ENCODE measurements at places on chromosomes 6 and 20. TPM values are rescaled to one million over a fixed set of nuclear protein-coding genes. Genes with fewer than 3 reads are reported as not detected.

DNA sequence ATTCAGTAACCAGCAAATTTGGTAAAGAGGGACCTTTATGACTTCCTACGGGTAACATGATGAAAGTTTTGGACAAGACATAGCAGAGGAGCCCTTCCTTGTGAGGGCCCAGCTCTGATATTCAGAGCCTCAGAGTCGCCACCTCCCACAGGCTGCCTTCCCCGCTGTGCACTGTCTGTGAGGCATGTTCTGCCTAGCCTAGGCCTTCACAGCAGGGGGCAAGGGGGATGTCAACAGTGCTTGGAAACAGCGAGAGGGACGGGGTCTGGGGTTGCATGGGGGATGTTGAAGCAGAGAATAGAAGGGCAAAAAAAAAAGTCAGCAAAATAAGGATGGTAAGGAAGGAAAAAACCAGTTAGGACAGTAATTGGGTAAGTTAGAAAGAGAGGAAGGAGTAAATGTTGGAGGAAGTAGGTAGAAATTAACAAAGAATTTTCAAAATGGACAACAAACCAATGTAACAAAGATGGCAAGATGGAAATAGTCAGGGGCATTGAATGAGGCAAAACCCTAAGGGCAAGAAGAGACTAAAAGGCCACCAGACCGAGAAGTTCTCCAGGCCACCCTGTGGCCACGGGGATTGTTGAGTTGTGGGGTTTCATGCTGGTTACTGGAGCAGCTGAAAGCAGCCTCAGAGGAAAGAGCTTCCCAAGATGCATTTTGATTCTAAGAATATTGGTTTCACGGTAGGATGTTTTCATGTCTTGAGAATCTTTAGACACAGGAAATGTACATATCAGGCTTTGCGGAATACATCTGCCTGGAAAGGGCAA is 139.8 kb downstream of the LY86 start:
- no peak for DNase-seq

DNA sequence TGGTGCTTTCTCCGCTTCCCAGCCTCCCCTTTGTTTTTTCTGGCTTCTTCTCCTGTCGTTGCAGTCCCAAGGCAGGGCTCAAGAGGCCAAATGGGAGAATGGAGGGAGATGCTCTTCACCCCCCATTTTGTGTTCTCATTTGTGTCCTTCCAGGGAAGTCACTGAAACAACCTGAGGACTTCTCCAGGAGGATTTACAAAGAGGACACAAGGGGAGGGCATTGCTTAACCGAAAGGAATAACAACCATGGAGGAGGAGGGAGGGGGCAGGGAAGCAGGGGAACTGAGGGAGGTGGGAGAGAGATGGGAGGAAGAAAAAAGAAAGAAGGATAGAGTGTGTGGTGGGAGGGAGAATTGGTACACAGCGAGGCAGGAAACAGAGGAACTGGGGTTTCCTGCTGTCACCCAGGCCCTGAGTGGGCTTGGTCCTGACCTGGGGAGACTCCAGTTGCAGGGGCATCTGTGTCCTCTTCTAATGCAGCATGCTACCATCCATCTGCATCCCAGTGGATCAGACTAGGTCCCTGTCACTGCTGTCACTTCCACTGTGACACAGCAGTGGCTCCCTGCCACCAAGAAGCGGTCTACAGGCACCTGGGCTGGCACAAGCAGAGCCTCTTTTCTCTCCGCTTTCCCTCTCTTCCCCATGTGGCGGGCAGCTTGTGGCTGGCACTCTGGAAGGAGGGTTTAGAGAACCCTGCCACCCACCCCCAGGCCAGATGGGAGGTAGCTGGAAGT is 17.1 kb upstream of the MLN start:
- DNase-seq = no peak

PRSS35 gene
- 1.3 TPM for polyA plus RNA-seq

DNA sequence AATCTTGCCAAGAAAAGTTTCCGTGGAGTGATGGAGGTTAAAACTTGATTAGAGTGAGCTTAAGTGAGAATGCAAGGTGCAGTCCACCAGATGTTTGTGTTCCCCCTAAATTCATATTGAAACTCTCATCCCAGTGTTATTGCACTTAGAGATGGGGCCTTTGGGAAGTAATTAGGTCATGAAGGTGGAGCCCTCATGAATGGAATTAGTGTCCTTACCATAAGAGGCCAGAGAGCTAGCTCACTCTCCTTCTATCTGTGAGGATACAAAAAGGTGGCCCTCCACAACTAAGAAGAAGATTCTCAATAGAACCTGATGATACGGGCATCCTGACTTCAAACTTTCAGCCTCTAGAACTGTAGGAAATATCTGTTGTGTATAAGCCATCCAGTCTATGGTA is 258.6 kb downstream of the GRIK2 start:
- DNase-seq = no peak

- DNase-seq = no peak
Observed at GRCh38 chr20:33781133-33781532, 30.0 kb upstream of the CHMP4B start.

- no peak for DNase-seq
Observed at GRCh38 chr6:11096109-11096508, 2.5 kb downstream of the SMIM13 start.

HAO1 gene
- 0.10 TPM for polyA plus RNA-seq

DSP gene
- polyA plus RNA-seq = 4.3 TPM

RFX6 gene
- 0.06 TPM for polyA plus RNA-seq

LGSN gene
- not detected for polyA plus RNA-seq

DNA sequence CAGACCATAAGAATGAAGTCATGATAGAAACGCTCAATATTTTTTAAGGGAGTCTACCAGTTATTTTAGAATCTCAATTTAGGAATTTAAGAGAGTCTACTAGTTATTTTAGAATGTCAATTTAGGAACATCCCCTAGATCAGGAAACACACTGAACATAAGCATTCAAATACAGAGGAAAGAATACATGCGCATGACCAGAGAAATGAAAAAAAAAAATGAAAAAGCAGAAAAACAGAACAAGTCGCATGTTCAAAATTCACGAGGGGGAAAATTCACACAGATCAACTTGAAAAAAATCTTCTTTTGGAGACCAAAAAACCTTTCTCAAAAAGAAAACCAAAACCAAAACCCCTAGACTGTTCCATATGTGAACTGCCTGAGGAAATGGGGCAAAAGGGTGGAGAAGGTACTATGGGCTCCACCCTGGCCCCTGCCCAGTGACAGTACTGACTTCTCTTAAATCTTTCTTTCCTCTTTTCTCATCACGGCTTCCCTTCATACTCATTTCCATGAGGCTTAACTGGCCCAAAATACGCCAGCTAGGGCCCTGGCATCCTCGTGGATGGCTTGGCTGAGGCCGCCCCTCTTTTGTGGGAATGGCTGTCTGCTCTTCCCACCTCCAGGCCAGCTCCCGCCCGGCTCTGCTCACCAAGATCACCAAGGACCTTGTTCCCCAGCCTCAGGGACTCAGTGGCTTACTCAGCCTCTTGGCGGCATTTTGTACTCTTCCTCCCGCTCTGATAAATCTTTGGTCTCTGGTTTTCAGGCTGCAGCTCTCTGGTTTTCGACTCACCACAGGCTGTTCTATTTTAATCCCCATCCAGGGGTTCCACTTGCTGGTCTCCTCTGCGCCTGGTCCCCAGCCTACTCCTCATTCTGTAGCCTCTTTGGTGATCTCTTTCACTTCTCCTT is 11.2 kb downstream of the ZBTB2 start:
- DNase-seq = no peak

DNA sequence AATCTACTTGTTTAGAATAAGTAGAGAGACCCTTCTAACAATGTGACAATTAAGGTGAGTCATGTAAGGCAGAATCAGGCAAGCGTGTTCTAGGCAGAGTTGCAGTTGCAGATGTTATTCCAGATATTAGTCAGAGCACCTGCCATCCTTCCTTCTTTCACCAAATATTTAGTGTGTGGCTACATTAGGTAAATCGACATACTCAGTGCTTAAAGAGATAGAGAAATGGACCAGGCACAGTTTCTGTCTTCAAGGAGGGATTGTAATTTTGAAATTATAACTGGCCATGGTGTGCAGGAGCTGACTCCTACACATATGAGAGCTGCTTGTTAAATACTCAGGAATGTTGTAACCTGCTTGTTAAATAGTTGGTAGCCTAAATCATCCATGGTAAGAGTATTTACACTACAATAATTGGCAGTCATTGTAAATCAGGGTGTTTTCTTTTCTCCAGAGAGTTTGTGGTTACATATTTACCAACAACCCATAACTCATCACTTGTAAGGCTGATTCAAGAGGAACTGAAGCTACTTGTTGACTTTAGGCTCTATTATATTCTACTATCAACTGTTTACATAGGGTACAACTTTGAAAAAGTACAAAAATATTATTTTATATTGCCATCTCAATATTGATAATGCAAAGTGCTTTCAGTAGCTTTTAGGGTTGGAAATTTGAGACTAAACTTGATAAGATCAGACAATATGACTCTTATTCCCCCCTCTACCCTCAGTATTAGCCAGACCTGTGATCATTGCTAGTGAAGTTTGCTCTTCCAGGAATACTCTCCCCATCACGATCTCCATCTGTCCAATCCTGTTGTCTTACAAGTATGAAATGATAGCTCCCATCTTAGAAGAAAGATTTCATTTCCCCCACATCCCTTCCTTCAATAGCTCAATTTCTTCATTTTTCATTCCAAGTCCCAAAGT is 607.1 kb downstream of the COL12A1 start:
- no peak for DNase-seq

DNA sequence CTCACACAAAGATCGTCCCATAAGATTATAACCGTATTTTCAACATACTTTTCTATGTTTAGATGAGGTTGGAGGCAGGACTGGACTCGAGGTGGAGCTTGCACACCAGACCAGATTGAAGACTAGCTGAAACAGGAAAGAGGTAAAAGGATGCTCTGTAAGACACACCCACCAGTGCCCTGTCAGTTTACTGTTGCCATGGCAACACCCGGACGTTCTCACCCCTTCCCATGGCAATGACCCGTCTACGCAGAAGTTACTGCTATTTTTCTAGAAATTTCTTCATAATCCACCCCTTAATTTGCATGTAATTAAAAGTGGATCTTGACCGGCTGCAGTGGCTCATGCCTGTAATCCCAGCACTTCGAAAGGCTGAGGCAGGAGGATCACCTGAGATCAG is 13.6 kb upstream of the SRSF6 start:
- DNase-seq = no peak

DNA sequence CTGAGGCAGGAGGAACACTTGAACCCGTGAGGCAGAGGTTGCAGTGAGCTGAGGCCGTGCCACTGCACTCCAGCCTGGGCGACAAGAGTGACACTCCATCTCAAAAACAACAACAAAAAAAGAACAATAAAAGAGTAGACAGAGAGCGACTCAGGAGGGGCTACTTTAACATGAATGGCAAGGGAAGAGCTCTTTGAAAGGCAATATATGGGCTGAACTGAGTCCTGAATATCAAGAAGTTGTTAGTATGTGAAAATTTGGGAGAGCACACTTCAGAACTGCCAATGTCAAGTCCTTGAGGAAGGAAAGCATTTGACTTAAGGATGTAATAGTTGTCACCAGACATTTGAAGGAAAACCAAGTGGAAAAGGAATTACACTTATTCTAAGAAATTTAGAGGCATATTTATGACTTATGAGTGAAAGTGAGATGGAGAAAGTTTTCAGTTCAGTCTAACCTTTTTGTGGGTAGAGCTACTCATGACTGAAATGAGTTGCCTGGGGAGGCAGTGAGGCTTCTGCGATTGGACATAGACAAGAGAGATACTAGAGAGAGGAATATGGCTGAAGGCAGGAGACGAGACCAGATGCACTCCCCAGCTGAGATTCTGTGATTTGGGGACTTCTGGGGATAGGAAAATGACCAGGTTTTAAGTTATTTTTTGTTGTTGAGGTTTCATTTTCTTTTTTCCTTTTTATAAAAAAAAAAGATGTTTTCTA is 48.6 kb upstream of the SLC16A10 start:
- DNase-seq = no peak

MAP7 gene
- polyA plus RNA-seq = 3.3 TPM

DNA sequence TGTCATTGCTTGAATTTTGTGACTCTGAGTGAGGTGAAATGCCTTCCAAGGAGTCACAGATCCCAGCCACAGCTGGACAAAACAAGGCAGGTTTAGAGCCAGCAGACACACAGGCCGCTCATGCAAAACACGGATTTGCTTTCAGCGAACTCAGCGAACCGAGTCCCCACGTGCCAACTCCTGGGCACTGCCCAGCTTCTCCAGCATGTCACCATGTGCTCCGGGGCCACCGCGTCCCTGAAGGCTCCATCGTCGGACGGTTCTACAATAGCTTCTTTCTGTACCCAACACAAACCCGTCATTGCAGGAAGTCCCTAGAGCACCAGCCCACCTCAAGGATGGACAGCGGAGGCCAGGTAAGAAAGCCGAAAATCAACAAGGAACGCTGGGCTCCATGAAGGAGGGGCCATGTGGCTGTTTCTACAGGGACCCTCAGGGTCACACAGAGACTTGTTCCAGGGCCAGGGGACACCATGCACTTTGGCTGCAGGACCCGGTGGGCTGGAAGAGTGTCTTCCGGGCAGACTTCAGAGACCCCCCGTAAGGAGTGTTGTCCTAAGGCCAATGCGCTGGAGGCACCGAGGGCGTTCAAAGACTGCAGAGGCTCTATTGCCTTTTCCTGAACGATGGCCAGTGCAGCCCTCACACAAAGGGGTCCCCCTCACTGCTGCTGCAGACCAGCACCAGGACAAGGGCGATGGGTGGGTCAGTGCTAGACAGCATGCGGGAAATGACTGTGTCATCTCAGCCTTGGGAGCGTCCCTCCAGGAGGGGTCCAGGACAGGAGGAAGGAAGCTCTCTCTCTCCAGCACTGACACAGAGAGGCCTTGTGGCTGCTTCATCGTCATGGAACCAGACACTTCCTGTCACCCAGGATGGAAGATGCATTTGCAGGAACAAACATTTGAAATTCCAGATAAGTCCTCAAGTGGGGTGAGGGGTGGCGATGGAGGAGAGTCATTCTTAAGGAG is 19.8 kb downstream of the DACT2 start:
- DNase-seq = no peak

RNF39 gene
- 0.73 TPM for polyA plus RNA-seq

DNA sequence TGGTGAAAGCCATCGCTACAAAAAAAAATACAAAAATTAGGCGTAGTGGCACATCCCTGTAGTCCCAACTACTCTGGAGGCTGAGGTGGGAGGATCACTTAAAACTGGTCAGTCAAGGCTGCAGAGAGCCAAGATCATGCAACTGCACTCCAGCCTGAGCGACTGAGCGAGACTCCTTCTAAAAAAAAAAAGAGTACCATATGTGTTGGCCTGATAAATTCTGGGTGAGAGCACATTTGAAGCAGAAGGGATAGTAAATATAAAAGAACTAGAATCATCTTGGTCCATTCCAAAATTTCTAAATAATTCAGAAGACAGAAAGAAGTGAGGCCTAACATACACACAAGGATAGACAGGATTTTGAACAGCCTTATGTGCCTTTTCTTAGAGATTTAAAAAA is 2.2 kb downstream of the IBTK start:
- DNase-seq = no peak

GRCh38 chr6:112799889-112800288 is 452.8 kb downstream of the RFPL4B start:
- DNase-seq = no peak

RIPPLY2 gene
- polyA plus RNA-seq = 2.5 TPM

OR2B6 gene
- not detected for polyA plus RNA-seq

- DNase-seq = no peak
Observed at GRCh38 chr6:48419992-48420391, 309.0 kb upstream of the PTCHD4 start.

GFRA4 gene
- not detected for polyA plus RNA-seq

DNAH8 gene
- 0.01 TPM for polyA plus RNA-seq

All from urinary bladder (tissue), 4 donors.